ENCODE measurements at places on chromosomes 5 and 9. TPM values are rescaled to one million over a fixed set of nuclear protein-coding genes. Genes with fewer than 3 reads are reported as not detected.

Gene IL4
- total RNA-seq = not detected

Gene PDGFRB
- total RNA-seq = 149 TPM

Gene LRRC19
- total RNA-seq = not detected

Gene LCN2
- total RNA-seq = not detected

Gene FCN2
- total RNA-seq = not detected

Gene SNX18
- 21.6 TPM for total RNA-seq

Gene GCNT4
- total RNA-seq = 0.58 TPM

Gene SPATA31A3
- not detected for total RNA-seq

Gene SMIM33
- total RNA-seq = not detected

Gene SLC25A48
- total RNA-seq = not detected

Gene FNBP1
- total RNA-seq = 16.7 TPM

Gene TLE1
- total RNA-seq = 22.5 TPM

Gene EFNA5
- 1.2 TPM for total RNA-seq

Gene REEP2
- 31.4 TPM for total RNA-seq

Gene ZNF462
- 6.1 TPM for total RNA-seq
